Occipital lobe (tissue), 3 donors: ENCODE measurements at places on chromosomes 5 and 9. TPM values are rescaled to one million over a fixed set of nuclear protein-coding genes. Genes with fewer than 3 reads are reported as not detected.

GRCh38 chr9:113631871-113632665, 168.5 kb downstream of the RGS3 start:
- DNase-seq: no peak

The CDH18 gene
- total RNA-seq: 10.0 TPM

- DNase-seq: no peak
These were observed 16.6 kb upstream of the TGFBI start for GRCh38 chr5:136012041-136012804.

GRCh38 chr5:76111477-76112174, 28.4 kb downstream of the SV2C start:
- DNase-seq: no peak
